ENCODE measurements at places on chromosomes 12 and 14. TPM values are rescaled to one million over a fixed set of nuclear protein-coding genes. Genes with fewer than 3 reads are reported as not detected.

CAPZA3 gene
- not detected for total RNA-seq

ANO2 gene
- total RNA-seq = 0.23 TPM

KRT6C gene
- not detected for total RNA-seq

KRT82 gene
- not detected for total RNA-seq

ARF3 gene
- 52.1 TPM for total RNA-seq

PLA2G1B gene
- not detected for total RNA-seq

FOXG1 gene
- total RNA-seq = under 0.01 TPM

IL31 gene
- not detected for total RNA-seq

ACSM4 gene
- total RNA-seq = not detected

CPNE6 gene
- total RNA-seq = not detected

EMP1 gene
- 3.9 TPM for total RNA-seq

SERPINA12 gene
- total RNA-seq = not detected

CMKLR1 gene
- total RNA-seq = 0.28 TPM

KCNC2 gene
- not detected for total RNA-seq

SNRPF gene
- 7.4 TPM for total RNA-seq

FAM90A1 gene
- 0.09 TPM for total RNA-seq

KRT71 gene
- total RNA-seq = not detected

MAP1LC3B2 gene
- 0.59 TPM for total RNA-seq

All from smooth muscle cell of the umbilical artery (primary cell).